ENCODE measurements at places on chromosomes 3 and 15.
A peak's percentile ranks its signal among the peaks of the same experiment; 100 is the strongest.

- no peak for DNase-seq
Observed at GRCh38 chr15:89828281-89829145, 13.9 kb upstream of the ANPEP start.

GRCh38 chr3:157534725-157535161, 31.5 kb upstream of the VEPH1 start:
- DNase-seq, result no peak

DNA sequence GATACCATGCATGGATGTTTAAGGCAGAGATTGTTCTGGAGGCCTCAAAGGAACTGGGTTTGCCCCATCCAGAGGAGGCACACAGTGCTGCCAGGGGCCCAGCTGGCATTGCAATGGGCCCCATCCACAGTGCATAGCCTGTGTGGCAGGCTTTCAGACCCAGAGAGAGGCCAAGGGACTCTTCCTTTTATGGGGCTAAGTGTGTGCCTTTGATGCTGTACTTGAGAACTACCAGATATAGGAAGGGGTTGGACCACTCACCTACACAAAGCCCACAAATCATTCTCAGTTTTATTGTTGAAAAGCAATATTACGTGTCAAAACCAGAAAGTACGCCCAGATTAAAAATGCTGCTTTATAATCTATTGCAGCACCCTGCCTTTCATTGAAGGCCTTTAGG, 134.9 kb downstream of the EPHB1 start:
- no peak for DNase-seq

GRCh38 chr15:52787123-52787503, 3.0 kb downstream of the ONECUT1 start:
- DNase-seq, result no peak

GRCh38 chr3:121724130-121724529, 25.4 kb downstream of the GOLGB1 start:
- no peak for DNase-seq

GRCh38 chr3:194097141-194097882, 38.6 kb upstream of the HES1 start:
- no peak for DNase-seq

DNA sequence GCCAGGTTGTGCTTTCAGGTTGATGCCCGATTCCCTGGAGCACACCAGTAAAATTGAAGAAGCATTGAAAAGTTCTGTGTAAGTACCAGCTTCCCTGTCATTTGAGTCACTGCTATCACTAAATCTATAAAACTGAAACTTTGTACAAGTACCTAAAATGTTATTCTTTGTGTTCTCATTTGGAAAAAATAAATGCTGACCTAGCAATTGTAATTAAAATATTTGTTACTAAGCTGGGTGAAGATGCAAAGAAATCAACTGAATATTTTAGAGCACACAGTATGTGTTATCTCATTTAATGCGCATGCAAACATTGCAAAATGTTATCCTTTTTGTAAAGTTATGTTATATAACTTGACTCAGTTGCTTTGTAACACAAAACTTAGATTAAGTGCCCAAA, 733.7 kb downstream of the TBL1XR1 start:
- no peak for DNase-seq

GRCh38 chr3:149016669-149017541, 25.6 kb downstream of the GYG1 start:
- DNase-seq, result no peak

GRCh38 chr3:43817064-43817463, 126.3 kb downstream of the ABHD5 start:
- no peak for DNase-seq

DNA sequence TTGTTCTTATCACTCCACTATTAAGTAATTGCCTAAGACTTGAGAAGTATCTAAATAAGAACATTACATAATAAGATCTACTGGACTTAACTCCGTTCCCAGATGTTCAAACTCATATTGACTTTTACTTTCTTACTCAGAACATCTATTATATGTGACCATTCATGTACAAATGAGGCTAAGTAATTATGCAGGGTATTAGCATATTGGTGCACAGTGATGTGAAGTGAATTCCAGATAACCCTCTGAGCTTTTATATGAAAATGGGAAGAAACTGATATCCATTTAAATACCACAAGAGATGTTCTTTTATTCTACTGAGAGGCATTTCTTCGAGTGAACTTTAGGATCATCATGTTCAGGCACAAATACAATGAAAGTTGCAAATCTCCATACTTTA, 135.7 kb downstream of the ZPLD1 start:
- DNase-seq, result no peak

DNA sequence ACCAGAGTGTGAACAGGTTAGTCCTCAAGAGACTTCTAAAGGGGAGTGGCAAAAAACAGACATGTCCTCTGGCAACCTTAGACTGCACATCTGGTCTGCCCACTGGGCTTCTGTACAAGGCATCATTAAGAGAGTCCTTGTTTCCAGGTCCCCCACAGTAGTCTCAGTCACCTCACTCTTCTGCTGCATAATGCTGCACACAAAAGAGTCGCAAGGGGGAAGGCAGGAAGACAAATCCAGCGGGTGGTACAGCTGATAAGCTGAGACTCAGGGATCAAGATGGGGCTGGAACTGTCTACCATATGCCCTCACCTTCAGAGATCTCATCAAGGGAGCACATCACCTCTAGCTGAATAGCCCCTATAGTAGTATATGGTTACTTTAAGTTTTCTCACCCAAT, 27.4 kb upstream of the RPS17 start:
- no peak for DNase-seq

DNA sequence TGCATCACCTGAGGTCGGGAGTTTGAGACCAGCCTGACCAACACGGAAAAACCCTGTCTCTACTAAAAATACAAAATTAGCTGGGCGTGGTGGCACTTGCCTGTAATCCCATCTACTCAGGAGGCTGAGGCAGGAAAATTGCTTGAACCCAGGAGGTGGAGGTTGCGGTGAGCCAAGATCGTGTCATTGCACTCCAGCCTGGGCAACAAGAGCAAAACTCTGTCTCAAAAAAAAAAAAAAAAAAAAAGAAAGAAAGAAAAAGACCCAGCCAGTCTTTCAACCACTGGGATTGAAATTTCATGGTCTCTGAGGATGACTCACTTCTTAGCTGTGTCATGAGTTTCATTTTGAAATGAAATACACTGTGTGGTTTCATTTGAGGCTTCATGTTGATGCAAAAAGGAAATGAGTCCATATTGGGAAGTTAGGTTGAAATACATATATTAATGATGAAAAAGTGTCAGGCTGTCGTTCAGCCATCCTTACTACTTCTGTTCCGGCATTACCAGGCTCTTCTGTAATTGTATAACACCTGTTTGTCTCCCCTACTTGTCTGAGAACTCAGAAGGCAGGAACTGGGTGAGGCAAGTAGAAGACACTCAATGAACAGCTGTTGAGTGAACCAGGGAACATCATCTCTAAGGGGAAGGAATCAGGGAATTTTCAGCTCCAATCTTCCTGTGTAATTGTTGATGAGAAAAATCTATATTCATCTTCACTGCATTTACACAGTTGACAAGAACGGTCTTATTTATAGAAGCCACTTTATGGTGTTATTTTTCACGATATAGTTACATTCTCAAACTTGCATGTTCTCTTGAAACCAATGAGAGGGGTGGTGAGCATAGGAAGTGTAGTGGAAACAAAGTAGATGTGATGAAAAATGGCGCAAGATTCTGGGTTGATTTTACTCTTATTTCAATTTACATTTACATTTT, 87.4 kb downstream of the NFKBIZ start:
- DNase-seq, result no peak

DNA sequence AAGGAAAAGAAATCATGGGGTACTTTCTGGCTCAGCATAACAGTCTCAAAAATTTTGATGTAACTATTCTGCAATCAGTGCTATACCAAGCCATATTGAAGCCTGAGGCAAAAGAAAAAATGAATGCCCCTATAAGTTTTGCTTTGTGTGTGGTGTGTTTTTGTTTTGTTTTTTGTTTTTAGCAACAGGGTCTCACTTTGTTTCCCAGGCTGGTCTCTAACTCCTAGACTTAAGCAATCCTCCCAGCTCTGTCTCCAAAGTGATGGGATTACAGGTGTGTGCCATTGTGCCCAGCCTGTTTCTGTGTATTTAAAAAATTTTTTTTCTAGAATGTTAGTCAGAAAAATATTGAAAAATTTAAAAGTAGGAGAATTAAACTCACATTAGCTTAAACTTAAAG, 93.2 kb downstream of the ZNF280D start:
- DNase-seq, result no peak

GRCh38 chr15:33284336-33284735, 26.4 kb upstream of the RYR3 start:
- no peak for DNase-seq

GRCh38 chr15:40336744-40337122, 4.0 kb downstream of the CCDC9B start:
- no peak for DNase-seq

DNA sequence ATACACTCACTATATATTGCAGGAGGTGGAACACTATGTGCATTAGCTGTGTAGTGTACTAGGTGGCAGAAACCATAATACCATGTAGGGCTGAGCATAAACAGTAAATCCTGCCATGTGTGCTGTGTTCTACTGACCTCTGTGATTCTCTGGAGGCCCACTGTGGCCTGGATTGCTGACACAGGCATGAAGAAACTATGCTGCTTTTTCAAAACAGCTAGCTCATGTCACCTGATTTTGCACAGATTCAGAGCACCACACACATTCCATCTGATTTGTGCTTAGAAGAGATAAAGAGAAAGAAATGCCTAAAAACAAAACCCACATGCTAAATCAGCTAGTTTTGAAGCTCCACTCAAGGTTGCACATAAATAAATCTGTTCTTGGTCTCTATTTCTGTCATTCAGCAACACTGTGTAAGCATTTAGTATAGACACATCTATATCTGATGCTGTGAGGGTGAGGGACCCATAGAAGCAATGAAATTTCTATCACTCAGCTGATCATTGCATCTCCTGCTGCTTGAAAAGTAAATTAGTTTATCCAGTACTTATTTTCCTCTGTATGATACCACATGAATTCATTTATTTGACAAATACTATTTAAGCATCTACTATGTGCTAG, 1007.7 kb upstream of the SEMA6D start:
- DNase-seq, result no peak

DNA sequence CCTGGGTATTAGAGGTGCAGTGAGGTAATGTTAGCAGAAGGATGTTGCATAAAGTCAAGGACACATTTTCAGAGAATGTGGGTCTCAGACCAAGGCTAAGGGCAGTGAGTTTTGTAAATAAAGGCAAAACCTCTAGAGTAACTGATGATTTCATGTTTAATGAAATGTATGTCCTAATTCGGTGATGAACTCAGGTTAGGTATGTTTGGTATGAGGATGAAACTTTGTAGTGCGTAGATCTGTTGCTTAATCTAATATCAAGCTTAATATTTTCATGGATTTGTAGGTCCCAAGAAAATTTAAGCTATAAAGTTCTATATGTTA, 3.6 kb downstream of the USP50 start:
- DNase-seq, result no peak

DNA sequence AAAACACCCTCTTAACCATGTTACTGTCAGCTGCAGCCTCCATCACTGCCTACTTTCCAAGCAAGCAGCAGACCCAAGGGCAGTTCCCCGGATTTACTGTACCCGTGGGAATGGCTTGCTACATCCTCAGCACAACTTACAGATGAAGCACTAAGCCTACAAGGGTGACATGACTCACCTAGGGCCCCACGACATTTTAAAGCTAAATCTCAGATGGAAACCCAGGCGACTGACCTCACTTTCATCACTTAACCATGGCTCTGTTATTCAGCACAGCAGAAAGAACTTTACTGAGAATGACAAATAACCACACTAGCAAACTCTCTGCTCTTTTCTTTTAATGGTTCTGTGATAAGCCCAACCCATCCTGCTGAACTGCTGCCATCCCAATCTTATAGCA, 65.6 kb downstream of the SUMF1 start:
- DNase-seq, result no peak

DNA sequence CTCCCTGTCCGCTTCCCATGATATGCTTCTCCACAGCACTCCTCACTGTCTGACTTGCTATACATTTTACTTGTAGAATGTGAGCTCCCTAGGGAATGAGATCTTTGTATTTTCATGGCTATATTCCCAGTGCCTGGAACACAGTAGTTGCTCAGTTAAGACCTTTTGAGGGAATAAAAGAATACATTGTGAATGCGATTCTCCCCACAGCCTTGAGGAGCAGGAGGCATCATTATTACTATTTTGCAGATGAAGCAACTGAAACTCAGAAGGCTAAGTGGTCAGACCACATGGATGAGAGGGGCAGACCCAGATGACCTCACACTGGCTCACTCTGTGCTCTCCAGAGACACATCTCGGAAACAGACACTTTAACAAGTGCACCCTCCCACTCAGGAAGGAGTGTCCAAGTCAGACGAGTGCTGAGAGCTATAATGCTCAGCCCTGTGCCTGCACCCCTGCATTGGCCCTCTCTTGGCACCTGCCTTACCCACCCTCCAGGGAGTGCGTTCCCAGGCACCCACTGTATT, 46.8 kb downstream of the SST start:
- no peak for DNase-seq

DNA sequence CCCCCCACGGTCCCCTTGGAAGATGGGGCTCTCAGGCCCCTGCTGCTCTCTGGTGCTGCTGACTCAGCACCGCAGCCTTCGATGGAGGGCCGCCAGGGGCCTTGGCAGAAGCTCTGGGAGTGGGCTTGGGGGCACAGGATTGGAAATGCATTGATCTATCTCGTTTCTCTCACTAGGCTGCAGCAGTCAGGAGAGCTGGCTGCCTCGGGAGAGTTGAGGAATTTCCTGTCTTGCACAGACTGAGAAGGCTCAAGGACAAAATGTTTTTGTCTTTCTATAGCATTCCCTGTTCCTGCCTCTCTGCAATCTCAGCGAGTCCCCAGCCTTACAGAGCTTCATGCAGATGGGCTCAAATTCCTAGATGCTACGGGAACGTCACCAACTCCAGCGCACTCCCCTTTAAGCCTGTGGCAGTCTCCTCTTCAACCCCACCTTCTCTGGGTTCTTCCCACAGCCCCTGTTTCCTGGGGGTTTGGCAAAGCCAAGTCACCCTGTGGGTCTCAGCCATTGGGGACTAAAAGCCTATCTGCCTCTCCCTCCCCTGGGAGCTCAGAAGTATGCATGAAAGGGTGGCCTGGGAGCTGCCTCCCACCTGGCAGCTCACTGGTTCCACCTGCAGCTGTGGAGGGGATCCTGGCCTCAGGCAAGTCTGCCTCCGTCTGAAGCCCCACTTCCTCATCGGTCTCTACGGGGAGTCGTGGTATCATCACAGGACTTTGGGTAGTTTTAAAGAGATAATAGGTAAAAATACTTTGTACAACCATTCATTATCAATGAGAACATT, 127.4 kb upstream of the HACD2 start:
- DNase-seq, result no peak

DNA sequence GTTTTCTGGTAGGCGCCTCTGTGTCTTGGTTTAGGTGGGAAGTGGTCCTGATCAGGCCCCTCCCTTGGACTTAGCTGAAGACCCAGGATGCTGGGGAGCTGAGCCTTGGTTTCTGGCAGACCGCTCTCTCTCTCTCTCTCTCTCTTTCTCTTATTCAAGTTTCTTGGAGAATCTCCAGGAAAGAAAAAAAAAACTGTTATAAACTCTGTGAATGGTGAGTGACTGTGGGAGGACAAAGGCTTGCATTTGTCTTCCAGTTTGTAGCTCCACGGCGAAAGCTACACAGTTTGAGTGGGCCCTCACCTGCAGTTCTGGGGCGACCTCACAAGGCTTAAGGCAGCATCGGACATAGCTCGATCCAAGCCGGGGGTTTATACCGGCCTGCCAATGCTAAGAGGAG, 7.5 kb downstream of the DET1 start:
- no peak for DNase-seq

- no peak for DNase-seq
Observed at GRCh38 chr15:39443659-39444219, 137.1 kb upstream of the THBS1 start.

GRCh38 chr3:100605358-100605757, 4.0 kb upstream of the ADGRG7 start:
- DNase-seq, result no peak

GRCh38 chr15:90594301-90594738, 64.6 kb downstream of the CRTC3 start:
- peak; percentile 20 for DNase-seq

All from nucleus accumbens (tissue), 56 donors.